ENCODE measurements at places on chromosomes 12 and 14.

DNA sequence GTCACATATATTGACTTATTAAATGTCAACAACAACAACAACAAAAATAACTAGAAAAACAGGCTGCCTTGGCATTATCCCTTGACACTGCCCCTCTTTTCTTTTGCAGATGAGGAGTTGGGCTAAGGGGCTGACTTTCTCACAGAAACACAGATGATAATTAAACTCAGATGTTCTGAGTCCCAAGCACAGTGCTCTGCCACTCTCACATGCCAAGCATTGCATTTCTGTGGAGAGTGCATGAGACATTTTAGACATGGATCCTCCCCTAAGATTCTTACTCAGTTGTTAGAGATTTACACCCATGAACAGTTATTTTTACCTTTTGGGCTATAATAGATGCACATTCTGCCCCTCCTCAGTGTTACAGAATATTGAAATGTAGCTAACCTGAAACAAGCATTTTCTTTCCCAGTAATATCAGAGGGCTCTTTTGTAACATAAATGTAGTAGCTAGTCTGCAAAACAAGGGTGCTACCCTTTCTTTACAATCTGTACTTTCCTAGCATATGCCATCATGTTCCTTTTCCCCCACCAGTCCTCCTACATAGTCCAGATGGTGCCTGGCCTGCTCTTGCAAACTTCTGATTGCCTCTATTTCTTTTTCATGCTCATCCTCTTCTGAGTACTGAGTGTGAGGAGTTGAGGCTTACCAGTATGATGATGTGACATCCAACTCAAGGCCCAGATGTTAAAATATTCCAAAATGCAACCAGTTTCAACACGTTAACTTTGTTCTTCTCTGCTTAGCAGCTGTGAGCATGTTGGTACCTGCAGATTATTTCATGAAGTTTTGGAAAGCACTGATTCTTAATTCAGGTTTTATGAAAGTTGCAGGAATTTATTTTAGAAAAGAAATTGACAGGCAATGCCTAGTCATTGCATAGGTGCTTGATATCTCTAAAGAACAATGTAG lies 125.0 kb upstream of the ATP2B1 start:
- no peak for DNase-seq

DNA sequence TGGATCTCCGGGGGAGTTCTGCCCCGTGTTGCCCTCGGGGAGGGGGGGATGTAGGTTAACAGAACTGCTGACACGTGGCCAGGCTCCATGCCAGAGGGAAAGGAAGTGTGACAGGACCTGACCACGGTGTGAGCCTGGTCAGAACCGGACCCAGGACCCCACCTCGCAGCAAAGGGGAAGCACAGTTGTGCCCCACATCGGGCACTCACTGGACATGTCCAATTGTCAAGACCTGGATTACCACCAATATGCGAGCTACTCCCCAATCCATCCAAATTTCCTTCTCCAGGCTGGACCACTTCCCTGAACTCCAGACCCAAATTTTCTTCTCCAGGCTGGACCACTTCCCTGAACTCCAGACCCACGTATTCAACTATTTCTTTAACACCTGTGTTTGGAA lies 78.8 kb upstream of the PIWIL1 start:
- no peak for DNase-seq

- no peak for DNase-seq
Measured at GRCh38 chr12:116113398-116114130, 163.9 kb downstream of the MED13L start.

DNA sequence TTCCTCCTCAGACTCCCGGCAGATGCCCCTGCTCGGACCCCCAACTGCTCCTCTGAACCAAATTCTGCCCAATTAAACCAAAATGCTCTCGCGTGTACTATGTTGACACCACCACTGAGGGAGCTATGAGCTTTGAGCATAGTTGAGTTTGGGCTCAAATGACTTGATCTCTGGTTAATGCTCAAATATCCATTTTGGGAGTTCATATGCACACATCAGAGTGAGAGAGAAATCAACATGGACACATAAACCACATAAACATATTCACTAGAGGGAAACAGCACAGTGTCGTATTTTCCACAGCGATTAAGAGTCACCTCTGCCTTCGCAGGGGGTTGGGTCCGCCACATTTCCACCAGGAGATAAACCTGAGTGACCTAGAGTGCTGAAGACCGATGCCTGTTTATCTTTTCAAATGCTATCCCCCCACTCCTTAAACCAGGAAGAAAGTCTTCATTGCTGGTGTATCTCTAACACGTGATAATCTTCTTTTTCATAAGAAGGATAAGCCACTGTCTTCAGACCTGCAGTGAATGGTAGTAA lies 59.4 kb upstream of the FOXN3 start:
- no peak for DNase-seq

DNA sequence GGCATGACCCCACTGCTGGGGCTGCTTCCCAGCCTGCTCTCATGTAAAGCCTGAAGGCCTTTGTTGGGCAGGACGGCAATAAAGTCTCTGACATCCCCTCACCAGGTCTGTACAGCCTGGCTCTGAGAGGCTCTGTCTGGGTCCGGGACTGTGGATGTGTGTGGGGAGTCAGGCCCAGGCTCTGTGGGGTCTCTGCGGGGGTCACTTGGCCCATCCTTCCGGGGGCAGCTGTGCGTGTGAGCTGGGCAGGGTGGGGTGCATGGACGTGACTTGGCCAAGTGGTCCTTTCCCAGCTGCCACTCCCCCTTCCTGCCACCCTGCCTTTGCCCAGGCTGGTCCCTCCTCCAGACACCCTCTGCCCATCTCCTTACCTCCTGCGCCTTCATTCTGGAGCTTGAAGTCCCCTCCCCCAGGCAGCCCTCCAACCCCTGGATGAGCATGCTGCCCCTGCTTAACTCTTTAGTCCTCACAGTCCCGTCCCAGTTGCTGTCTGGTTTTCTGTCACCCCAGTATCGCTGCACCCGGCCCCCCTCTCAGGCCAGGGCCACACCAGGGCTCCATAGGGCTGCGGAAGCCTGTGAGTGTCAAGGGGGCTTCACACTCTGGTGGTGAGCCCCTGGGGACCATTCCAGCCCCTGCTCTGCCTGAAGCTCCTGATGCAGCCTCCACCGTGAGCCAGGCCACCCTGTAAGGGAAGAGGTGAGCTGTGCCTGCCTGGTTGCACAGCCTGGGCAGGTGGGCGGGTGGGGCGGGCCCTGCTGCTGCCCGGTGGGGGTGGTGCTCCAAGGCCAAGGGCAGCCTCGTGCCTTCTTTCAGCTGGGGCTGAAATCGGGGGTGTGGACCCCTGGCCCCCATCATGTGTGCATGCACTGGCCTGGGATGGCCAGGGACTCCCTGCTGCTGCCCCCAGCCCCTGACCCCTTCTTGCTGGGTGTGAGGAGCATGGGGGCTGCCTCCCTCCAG lies 25.5 kb upstream of the KIF26A start:
- DNase-seq, result no peak

- DNase-seq, result no peak
Measured at GRCh38 chr12:54465857-54466523, 7.4 kb downstream of the GTSF1 start.

GRCh38 chr12:62586850-62587249 lies 120.2 kb downstream of the MON2 start:
- DNase-seq, result no peak

GRCh38 chr14:77314043-77314442 lies 6.6 kb downstream of the POMT2 start:
- DNase-seq, result no peak

GRCh38 chr12:57738661-57739237 lies at the start of gene AGAP2:
Gene AGAP2 (minus strand): TSS chr12:57738742. CDS start chr12:57738246, 496 bp downstream.
- no peak for DNase-seq

DNA sequence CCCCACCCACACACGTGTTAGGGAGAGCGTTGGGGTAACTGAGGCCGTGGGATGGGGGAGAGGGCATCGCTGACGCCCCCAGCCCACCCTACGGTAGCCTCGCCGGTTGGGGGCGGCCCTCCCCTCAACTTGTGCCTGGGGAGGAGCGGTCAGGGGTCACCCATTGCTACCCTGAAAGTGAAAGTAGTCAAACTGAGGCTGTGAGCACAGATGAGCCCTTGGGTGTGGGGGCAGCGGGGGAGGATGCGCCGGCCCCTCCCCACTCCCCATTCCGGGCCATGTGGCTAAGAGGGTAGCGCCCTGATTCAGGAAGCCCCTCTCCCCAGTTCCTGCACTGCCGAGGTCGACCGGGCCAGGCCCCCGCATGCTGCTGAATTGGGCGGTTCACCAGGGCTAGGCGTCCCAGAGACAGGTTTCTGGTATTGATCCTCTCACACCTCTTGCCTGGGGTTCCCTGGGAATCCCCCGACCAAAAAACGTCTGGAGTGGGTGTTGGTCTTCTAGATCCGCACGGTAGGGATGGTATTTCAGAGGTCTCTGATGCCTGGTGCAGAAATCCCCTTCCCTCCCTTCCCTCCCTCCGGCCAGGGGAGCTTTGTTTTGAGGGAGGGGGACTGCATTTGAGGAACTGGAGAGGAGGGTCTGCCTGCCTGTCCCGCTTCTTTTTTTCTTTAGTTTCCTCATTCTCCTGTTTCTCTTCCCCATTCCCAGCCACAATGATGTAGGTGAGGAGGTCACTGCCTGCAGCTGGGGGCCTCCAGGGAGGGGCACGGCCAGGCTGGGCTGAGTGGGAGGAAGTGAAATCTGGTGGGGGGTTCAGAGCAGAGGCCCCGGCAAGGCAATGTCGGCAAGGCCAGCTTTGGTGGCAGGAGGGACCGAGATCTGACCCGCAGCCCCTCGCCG lies 1.0 kb downstream of the SH2B3 start:
- peak; percentile 48 for DNase-seq

DNA sequence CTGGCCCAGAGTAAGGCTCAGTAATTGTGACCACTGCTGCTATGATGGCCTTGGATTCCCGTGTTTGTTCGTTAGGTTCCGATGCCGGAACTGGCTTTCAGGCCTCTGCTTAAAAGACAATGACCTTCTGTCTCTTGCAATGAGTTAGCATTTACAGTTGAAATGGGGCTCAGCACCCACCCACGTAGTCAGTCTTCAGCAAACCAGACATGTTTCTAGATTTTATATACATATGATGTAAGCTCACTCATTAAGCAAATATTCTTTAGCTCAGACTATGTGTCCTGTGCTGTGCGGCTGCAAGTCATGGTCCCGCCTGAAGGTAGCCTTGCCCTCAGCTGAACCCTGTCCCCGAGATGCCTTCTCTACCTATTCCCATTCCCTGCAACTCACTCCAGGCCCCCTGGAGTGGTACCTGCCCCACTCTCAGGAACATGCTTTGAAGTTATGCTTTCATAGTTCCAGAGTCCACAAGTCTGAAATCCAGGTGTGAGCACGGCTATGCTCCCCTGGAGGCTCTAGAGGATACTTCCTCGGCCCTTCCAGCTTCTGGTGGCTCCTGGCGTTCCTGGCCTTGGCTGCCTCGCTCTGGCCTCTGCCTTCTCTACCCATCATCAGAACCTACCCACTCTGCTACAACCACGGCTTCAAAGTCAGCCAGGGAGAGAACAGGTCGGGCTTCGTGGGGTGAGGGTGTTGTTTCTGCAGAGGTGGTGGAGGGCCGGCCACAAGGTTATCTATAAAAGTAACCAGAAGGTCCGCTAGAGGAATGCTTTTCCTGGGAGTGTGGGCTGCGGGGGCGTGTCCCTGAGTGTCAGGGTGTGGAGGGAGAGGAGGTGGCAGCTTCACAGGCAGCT lies 157.8 kb downstream of the RBM19 start:
- DNase-seq, result no peak

- no peak for DNase-seq
Measured at GRCh38 chr12:72406111-72406510, 133.9 kb downstream of the TRHDE start.

- no peak for DNase-seq
Measured at GRCh38 chr12:116153113-116153512, 124.4 kb downstream of the MED13L start.

- no peak for DNase-seq
Measured at GRCh38 chr12:16972923-16973770, 367.2 kb upstream of the LMO3 start.

- peak; percentile 6 for DNase-seq
Measured at GRCh38 chr12:3313675-3314663, 177.0 kb upstream of the PRMT8 start.

- no peak for DNase-seq
Measured at GRCh38 chr14:65901595-65901994, 489.1 kb downstream of the FUT8 start.

- no peak for DNase-seq
Measured at GRCh38 chr14:90742729-90743128, 73.5 kb downstream of the TTC7B start.

DNA sequence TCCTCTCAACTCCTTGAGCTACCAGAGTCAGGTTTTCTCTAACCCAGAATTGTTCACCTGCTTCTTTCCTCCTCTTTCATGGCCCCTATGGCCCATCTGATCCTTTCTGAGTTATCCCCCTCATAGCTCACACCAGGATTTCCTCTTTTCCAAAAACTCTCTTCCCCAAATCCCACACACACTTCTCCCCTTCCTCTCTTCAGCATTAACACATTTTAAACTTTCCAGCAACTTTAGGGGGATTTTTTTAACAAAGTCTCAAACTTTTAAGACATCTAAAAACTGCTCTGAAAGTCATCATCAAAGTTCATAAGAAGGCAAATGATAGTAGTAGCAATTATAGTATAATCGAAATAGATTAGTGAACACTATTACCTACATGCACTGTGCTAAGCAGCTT lies 7.9 kb downstream of the OR10P1 start:
- DNase-seq, result no peak

DNA sequence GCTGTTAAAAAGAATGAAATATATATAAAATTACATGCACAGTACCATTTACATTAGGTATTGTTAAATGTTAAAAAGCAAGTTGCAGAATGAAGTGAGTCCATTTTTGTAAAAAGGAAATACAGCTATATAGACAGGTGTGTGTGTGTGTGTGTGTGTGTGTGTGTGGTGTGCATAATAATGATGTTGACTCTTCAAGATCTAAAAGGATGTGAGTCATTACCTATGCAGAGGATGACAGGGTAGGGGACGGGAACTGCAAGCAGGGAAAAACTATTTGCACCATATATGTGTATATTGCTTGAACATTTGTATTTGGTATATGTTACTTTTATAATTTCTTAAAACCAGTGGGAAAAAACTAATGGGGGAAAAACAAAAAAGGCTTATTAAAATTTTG lies 3.1 kb downstream of the C14orf39 start:
- no peak for DNase-seq

DNA sequence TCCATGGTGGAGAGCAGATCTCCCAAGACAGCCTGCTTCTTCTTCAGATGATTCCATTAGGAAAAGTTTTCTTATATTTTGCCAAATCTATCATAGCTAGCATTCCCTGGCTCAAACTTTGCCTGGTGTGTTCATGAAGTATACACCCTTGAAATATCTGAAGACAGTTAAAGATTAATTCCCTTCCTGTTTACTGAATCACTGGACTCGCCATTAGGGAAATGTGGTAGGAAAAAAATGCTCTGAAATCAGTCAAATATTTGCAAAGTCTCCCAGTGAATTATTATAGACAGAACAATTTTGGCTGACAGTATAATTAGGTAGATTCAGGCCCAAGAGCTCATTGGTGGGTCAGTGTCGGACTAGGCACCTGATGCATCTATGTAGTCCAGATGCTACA lies 86.5 kb downstream of the PDZRN4 start:
- no peak for DNase-seq

- no peak for DNase-seq
Measured at GRCh38 chr12:55850893-55851292, 8.2 kb upstream of the MMP19 start.

DNA sequence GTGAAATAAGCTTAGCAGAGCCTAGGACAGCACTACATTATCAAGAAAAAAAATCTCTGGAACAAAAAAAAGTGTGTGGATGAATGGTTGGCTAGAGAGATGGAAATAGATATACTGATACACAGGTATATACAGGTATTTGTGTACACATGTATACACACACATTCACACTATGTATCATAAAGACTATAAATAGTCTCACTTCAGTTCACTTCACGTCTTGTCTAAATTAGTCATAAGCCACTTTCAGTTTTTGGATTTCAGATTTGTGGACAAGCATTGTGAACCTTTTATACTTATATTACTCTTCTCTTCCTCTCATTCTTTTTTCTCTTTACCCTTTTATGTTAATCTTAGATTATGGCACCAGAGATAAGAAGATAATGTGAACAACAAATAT lies 41.8 kb upstream of the SLC6A15 start:
- no peak for DNase-seq

All from CD4-positive, alpha-beta T cell treated with Interleukin-15 for 4 hours (primary cell).